ENCODE measurements at places on chromosomes 7 and 10. TPM values are rescaled to one million over a fixed set of nuclear protein-coding genes. Genes with fewer than 3 reads are reported as not detected.

PHYHIPL gene
- total RNA-seq: not detected

PGAM2 gene
- total RNA-seq: not detected

C10orf62 gene
- 0.38 TPM for total RNA-seq

DNA sequence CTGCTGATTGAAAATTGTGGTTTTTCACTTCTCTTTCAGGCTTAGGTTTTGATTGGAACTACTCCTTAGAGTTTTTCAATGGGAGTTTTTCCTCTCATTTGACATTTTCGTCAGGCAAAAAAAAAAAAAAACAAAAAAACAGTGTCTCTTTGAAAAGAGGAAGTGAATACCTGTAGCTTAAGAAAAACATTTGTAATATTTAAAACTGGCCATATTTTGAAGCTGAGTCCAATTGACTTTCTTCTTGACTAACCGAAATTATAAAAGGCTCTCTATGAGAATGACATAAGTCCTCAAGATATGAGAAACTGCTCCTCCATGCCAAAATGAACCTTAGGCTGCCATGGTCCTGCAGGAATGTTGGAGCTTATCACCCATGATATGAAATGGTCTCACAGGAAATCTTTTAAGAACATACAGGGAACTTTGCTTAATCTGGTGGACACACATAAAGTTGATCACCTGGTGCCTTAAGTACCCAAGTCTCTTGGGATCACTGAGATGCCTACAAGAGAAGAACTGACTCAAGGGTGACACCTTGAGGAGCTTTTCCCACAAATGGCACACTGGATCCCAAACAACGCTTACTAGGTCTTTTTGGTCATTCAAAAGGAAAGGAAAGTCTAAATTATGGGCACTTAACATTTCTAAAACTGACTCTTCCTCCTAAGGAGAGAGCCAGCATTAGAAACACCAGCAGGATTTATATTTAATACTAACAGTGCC lies 263.4 kb downstream of the CDC14C start:
- peak; percentile 7 for DNase-seq

GRCh38 chr7:99272476-99273045 lies at the start of gene MYH16:
Gene MYH16, plus strand, starts transcription at chr7:99272839.
- DNase-seq: peak; percentile 66

DNA sequence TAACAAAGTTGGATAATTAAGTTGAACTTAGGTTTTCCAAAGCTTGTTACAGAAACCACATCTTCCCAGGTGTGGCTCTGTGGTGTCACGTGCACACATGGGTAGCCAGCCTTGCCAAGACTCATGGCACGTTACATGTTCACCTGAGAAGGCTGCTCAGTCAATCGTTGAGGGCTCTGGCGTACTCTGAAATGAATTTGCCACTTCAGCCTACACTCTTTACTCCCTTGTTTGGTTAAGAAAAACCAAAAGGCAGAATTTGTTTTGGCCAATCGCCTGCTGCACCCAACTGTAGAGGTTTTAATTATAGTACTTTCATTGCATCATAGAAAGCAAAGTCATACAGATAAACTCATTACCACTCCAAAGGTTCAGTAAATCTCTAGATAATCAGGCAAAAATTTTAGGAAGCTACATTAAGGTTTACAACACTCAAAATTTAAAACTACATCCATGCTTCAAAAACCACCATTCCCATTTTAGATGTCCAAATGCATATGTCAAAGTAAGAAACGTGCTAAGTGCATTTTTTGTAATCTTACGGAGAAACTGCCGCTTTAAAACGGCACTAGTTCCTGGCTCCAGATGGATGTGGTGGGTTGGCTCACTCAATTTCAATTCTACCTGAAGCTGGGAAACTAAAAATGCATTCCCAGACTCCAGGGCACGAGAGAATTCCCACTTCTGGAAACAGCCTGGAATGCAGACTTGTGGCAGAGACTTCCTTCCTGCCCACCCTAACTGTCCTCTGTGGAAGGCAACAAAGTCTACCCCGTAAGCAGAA lies 88.4 kb downstream of the DIP2C start:
- DNase-seq: no peak

GRCh38 chr7:77862691-77863090 lies 64.1 kb downstream of the PHTF2 start:
- DNase-seq: no peak

DNA sequence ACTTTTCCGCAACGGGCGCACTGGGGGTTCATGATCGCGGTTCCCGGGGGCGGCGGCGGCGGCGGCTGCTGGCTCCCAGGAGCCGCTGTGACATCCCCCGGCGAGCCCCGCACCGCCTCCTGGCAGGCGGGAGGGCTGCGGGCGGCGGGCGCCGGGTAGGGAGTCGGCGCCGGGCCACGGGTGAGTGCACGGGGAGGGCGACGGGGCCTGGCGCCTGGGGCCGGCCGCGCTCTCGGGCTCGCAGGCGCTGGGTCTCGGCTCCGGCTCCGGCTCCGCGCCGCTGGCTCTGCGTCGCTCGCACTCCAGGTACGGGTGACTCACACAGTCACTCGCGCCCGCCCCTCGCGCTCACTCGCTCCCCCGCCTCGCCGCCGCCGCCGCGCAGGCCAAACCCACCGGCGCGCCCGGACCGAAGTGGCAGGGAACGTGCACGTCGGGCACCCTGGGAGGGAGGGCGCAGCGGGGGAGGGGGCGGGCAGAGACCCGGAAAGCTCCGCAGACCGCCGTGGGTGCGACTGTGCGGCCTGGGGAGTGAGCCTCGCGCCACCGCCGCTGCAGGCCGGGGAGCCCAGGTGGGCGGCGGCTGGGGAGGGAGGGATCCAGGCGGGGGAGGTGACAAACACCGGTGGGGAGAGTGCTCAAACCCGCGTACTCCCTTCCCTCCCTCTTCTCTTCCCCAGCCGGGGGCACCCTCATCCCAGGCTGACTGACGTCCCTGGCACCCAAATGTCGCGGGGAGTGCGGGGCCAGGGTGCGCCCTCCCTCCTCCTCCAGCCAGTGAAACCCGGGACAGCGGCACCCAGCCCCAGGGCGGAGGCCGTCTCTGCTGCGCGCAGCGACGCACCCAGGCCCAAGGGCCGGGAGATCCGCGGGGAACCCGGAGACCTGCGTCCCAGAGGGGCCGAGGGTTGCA lies 276.9 kb upstream of the NEBL start:
- peak; percentile 23 for DNase-seq

GRCh38 chr10:102242118-102242485 lies 790 bp upstream of the PITX3 start:
- DNase-seq: no peak
